Activated T-helper 1 cell treated with anti-CD3 and anti-CD28 coated beads, Interleukin-12 subunit alpha, Interleukin-12 subunit beta, Interleukin-2, Interleukin-4 antibody, amounts not matched to agents 30 ng/mL and 10 ng/mL and 1 ng/mL, durations not matched to agents 14 hours and 24 hours and 36 hours (primary cell): ENCODE measurements at places on chromosomes 13 and 19.

GRCh38 chr19:39983695-39984300 is 12.8 kb downstream of the PSMC4 start:
- no peak for DNase-seq
- H3K36me3 ChIP-seq, result peaks cover 65% of the 10 kb centered on the region
- no peaks in the 10 kb centered on the region for H3K4me1 ChIP-seq
- H3K27ac ChIP-seq, result no peak overlapping the region
- H3K4me3 ChIP-seq, result no peak overlapping the region

- no peak overlapping the region for H3K27ac ChIP-seq
- no peaks in the 10 kb centered on the region for H3K36me3 ChIP-seq
- no peak overlapping the region for H3K4me3 ChIP-seq
- no peaks in the 10 kb centered on the region for H3K4me1 ChIP-seq
- H3K27me3 ChIP-seq, result no peaks in the 10 kb centered on the region
Observed at GRCh38 chr19:7897292-7897691, 6.4 kb upstream of the MAP2K7 start.

- DNase-seq, result no peak
- peaks cover 56% of the 10 kb centered on the region for H3K36me3 ChIP-seq
- no peaks in the 10 kb centered on the region for H3K27me3 ChIP-seq
- peak overlapping the region; percentile 58 for H3K27ac ChIP-seq
- peaks cover 33% of the 10 kb centered on the region for H3K4me1 ChIP-seq
Observed at GRCh38 chr19:50005428-50005827, 19.7 kb downstream of the VRK3 start.

GRCh38 chr19:47157431-47158321 is 27.0 kb downstream of the SAE1 start:
- peak overlapping the region; percentile 81 for H3K4me3 ChIP-seq
- no peaks in the 10 kb centered on the region for H3K27me3 ChIP-seq
- H3K27ac ChIP-seq, result peak overlapping the region; percentile 90
- DNase-seq, result peak; percentile 23
- peaks cover 44% of the 10 kb centered on the region for H3K36me3 ChIP-seq
